ENCODE measurements at places on chromosomes 12 and 14.

GRCh38 chr12:41850046-41850445 is 294.6 kb downstream of the GXYLT1 start:
- DNase-seq: no peak

DNA sequence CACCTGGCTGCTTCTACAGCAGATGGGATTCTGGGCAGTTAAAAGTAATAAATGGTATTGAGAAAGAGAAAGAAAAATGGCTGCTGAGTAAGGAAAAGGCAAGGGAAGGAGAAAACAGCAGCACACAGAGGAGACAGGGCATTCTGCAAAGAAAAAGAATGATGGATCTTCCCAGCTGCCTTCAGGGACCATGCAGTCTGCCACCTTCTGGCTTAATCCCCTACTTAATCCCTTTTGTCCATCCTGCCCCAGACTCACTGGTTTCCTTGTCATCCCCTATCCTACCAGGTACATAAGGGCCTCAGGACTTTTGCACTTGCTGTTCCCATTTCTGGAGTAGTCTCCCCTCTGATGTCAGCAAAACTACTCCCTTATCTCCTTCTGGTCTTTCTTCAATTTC is 107.6 kb downstream of the GAS2L3 start:
- no peak for DNase-seq

DNA sequence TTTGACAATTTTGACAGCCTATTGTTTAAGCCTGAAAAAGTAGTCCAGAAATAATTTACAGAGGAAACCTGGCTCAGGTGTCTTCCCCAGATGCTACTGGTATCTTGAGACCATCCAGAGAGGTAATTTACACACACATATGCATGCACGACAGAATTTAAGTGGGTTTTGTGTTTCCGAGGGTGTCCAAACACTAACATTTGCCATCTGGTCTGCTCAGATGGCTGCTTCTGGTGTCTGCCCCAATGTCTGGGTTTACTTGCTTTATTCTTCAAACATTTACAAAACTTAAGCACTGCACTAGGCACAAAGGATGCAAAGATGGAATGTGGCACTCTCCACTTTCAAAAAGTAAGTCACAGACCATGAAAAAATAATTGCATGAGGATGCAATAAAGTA is 226.6 kb upstream of the EGLN3 start:
- no peak for DNase-seq

GRCh38 chr12:123265851-123266678 is 5.6 kb downstream of the CDK2AP1 start:
- no peak for DNase-seq

- no peak for DNase-seq
These were observed 65.1 kb upstream of the ST8SIA1 start for GRCh38 chr12:22399464-22400180.

- DNase-seq: no peak
These were observed 10.3 kb downstream of the LYSET start for GRCh38 chr14:93195316-93195999.

DNA sequence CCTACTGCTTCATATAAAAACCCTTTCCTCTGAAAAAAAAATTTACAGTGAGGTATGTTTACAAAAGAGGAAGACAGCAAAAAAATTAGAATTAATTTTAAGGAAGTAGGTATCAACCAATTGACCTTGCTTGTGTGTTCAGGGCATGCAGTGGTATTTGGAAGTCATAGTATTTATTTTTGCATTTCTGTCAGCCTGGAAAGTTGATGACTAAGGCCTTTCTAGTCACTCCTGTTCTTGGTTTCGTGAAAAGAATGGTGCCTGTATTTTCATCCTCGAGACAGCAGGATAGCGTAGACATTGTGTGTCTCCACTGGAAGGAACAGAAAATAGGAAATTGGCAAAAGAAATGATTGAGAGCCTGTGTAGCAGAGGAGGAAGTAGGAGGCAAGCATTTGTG is 24.5 kb downstream of the SLC16A7 start:
- no peak for DNase-seq

- DNase-seq: no peak
These were observed 212.6 kb downstream of the PTPRO start for GRCh38 chr12:15534874-15535273.

GRCh38 chr12:22986997-22987396 is 362.0 kb downstream of the ETNK1 start:
- no peak for DNase-seq

DNA sequence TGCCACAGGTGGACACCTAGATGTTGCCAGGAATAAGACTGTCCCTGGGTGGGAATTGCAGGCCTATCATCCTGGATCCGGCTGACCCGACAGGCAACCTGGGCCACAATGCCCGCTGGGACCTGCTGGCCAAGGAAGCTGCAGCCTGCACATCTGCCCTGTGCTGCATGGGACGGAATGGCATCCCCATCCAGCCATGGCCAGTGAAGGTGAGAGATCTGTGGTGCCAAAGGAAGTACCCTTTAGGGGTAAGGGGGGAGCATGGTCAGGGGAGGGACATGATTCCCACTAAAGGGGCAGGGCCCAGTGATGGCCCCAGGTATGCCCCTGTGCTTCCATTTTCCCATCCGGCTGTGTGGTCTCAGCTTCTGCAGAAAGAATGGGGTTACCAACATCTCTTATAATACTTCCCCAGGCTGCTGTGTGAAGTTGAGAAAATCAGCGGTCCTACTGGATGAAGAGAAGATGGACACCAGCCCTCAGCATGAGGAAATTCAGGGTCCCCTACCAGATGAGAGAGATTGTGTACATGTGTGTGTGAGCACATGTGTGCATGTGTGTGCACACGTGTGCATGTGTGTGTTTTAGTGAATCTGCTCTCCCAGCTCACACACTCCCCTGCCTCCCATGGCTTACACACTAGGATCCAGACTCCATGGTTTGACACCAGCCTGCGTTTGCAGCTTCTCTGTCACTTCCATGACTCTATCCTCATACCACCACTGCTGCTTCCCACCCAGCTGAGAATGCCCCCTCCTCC is 8.6 kb upstream of the OAS2 start:
- no peak for DNase-seq

GRCh38 chr12:57368349-57369095 is 62.3 kb downstream of the R3HDM2 start:
- no peak for DNase-seq

- no peak for DNase-seq
These were observed 138.0 kb downstream of the AACS start for GRCh38 chr12:125203145-125203765.

GRCh38 chr12:70355972-70356371 is 10.1 kb upstream of the KCNMB4 start:
- no peak for DNase-seq
